Activated T-helper 1 cell treated with anti-CD3 and anti-CD28 coated beads, Interleukin-12 subunit alpha, Interleukin-12 subunit beta, Interleukin-2, Interleukin-4 antibody, amounts not matched to agents 30 ng/mL and 10 ng/mL and 1 ng/mL, durations not matched to agents 14 hours and 24 hours and 36 hours (primary cell): ENCODE measurements at places on chromosomes 2 and 18.

DNA sequence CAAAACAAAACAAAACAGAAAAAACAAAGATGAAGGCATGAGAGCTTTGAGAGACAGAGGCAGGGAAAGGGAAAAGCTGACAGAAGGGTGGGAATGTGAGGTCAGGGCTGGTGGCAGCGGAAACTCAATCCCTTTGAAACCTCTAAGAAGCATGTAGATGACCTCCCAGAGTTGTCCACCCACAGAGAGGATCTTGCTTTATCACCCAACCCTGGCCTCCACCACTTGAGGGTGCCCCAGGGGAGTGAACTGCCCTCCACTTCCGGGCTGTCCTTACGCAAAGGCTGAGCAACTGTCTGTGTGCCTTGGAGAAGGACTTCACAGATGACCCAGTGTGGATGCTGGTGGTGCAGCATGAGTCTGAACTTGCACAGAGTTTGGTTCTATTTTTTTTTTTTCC, 26.7 kb downstream of the PDCL3 start:
- DNase-seq: no peak

- peak; percentile 46 for DNase-seq
Observed at GRCh38 chr2:224039080-224039769, at the start of gene SERPINE2. TSS of gene SERPINE2 (minus strand) at chr2:224039286. CDS start at chr2:224001900, 37,386 bp downstream.

DNA sequence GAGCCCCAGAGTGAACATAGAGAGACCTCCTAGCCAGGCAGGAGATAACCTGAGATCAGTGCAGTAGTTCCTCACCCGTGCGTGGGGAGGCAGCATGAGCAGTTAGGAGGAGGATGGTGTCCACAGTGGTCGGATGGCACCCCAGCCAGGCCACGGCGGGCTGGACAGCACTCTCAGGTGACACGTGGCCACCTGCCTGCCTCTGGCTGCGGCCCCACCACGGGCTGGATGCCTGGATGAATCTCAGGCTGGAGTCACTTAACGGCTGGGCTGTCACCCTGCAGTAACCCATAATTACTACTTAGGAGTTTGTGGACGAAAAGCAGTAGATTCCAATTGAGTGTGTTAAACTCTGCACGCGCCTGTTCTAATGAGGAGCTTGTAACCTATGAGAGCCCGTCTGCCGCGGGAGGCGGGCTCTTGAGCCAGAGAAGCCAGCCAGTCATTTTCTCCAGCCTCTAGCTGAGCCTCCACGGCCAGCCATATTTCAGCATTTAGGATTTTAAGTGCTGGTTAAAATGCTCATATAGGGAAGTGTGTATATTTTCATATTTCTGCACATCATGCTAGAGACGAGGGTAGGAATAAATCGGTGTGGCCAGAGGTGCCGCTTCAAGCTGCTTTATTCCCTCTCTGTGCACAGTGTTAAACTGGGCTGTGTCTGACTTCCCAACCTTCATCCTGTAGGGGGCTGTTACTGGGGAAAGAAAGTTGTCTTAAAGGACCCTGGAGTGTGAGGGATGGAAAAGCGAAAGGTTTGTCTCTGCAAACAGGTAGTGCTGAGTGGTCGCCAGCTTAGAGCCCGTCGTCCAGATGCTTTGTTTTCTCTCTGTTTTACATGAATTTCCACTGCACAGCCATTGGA, 144.0 kb downstream of the GLI2 start:
- no peak for DNase-seq

DNA sequence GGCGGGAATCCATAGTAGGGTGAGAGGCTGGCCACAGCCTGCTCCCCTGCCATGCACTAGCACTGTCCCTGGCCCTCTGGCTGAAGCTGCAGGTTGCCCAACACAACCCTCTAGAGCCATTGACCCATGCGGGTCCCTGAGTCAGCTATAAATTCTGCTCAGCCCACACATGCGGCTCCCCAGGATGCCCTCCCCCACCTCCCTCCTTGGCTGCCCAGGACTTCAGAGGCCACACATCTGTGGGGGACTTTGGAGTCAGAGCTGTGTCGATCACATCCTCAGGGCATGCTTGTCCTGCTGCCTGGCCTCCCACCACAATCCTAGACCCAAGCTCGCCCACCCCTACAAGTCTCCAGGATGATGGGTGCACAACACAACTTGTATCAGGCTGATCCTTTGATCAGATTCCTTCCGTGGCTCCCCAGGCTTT, 97.0 kb downstream of the TFCP2L1 start:
- DNase-seq: no peak

GRCh38 chr2:222049946-222050345, 248.9 kb downstream of the PAX3 start:
- no peak for DNase-seq

- DNase-seq: peak; percentile 56
Observed at GRCh38 chr2:181466661-181467576, 9.7 kb downstream of the ITGA4 start.

DNA sequence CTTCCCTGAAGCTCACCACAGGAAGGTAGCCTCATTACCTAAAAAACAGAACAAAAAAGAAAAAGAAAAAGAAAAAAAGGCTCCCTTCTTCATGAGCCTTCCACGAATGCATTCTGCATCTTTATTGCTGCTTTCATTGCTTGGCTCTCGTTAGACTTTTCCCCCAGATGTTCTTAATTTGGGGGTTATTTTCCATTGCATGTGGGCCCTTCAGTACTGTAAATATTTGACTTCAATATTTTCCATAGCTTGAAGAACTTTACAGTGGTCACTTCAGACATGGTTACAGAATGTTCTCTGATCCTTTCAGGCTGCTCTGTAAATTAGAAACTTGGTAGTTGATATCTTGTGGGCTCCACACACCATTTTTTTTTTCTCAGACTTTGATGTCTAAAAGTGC, 65.6 kb upstream of the COPS8 start:
- DNase-seq: no peak

DNA sequence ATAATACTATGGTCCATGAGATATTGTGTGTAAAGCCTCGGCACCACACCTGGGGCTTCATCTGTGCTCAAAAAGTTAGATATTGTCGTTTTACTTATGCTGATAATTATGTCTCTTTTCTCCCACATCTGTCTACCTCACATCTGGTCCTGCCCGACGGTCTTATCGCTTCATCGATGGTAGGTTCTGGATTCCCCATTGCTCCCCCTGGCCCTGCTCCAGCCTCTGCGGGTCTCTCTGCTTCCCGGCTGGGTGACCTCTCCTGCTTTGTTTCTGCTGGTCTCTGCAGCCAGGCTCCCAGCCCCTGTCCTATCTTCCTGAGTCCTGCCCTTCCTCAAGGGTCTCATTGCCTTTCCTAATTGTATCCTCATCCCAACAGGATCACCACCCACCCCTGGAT, 294.2 kb downstream of the NDUFA10 start:
- no peak for DNase-seq

DNA sequence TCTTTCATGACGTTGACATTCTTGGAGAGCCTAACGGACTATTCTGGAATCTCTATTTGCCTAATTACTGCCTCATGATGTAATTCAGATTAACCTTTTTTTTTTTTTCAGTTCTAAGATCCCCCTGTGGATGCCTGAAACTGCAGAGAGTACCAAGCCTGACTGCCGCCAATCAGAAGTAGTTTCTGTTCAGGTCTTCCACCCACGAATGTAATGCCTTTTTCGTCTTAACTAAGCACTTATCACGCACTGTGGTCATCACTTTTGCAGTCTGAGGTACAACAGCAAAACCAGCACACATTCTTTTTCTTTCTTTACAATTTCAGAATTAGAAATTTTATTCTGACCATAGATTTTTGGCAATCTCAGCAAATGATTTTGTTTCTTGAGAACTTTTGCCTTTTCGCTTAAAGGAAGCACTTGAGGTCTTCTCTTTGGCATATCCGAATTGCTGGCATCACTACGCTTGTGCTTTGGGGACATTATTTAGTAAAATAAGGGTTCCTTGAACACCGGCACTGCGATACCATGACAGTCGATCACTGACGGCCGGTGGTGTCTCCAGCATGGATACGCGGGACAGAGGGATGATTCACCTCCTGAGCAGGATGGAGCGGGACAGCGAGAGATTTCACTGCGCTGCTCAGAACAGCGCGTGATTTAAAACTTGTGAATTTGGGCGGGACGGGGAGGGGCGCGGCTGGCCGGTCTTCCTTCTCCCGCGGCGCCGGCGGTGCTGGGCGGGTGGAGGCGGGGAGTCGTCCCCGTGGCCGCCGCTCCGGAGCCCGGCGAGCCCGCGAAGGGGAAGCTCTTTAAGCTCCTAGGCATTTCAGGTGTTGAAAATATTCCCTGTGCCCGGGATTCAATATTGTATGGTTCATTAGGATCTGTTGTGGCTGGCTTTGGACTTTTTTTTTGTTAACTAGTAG, 32.0 kb upstream of the GPR55 start:
- DNase-seq: no peak

DNA sequence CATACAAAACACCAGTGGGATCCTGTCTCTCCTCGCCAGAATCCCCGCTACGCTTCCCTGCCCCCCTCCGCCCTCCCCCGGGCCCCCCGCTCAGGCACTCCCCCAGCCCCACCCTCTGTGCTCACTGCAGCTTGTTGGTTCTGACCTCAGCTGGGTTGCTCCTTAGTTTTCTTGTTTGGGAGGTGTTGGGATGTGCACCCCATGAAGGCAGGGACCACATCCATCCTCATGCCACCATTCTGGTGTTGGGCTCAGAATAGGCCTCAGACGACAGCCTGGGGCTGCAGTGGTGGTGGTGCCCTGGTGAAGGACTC, 4.6 kb downstream of the SNED1 start:
- DNase-seq: no peak

- no peak for DNase-seq
Observed at GRCh38 chr2:212311807-212312404, 226.7 kb downstream of the ERBB4 start.

DNA sequence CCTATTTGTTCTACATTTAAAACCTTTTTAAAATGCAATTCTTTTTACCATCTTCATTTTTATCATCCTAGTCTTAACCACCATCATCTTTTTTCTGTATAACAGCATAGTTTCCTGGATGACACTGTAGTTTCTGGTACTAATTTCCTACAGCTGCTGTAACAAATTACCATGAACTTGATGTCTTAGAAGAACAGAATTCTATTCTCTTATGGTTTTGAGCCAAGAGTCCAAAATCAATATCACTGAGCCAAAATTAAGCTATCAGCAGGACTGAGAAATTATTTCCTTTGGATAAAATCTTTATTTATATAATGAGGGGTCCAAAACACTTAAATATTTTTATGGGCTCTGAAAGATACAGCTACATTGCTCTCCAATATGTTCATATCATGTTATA, 539.3 kb downstream of the METTL4 start:
- no peak for DNase-seq

DNA sequence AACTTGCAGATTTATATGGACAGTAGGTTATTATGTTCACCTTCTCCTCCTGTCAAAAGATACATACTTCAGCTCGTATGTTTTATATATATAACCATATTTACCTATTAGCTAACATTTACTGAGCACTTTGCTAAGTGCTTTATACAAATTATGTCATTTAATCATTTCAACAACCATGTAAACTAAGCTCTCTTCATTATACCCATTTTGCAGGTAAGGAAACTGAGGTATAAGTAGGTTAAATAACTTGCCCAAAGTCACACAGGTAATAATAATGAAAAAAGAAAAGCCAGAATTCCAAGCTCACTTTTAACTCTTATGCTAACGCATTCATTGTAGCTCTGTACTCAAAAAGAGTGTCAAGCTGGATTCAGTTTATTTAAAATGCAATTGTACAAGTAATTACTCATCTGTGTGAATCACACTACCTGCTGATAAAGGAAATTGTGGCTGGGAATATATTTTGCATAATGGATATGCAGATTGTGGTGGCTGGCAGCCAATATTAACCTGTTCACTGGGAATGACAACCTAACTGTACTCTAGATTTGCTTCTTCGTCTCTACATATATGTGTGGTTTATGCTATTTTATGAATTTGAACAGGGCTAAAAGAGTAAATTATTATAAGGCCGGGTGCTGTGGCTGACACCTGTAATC, 20.6 kb downstream of the SLC16A14 start:
- DNase-seq: no peak

GRCh38 chr2:174332217-174332963, 2.4 kb upstream of the SP9 start:
- DNase-seq: no peak

- DNase-seq: no peak
Observed at GRCh38 chr2:145012214-145012670, 492.3 kb upstream of the ZEB2 start.

- no peak for DNase-seq
Observed at GRCh38 chr2:111679202-111679601, 204.8 kb downstream of the ANAPC1 start.

DNA sequence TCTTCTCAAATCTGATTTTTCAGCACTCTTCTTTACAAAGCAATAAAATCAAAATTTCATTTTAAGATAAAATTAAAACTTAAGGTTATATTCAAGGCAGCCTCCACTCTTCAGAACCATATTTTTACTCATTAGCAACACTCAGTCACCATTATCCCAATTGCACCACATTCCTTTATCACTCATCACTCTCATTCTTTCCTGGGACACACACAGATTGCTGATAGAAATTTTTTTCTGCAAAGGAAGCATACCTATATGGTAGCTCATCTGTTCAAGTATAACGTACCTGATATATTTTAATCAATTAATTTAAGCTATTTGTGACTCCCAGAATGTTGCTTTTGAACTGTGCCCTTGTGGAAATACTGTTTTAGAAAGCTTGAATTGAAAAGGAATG, 1559.3 kb upstream of the ZEB2 start:
- no peak for DNase-seq

- DNase-seq: no peak
Observed at GRCh38 chr2:237199577-237199976, 113.9 kb downstream of the COPS8 start.

GRCh38 chr18:31429623-31430022, 17.9 kb upstream of the DSG3 start:
- no peak for DNase-seq
